ENCODE measurements at places on chromosomes 11 and 22.

DNA sequence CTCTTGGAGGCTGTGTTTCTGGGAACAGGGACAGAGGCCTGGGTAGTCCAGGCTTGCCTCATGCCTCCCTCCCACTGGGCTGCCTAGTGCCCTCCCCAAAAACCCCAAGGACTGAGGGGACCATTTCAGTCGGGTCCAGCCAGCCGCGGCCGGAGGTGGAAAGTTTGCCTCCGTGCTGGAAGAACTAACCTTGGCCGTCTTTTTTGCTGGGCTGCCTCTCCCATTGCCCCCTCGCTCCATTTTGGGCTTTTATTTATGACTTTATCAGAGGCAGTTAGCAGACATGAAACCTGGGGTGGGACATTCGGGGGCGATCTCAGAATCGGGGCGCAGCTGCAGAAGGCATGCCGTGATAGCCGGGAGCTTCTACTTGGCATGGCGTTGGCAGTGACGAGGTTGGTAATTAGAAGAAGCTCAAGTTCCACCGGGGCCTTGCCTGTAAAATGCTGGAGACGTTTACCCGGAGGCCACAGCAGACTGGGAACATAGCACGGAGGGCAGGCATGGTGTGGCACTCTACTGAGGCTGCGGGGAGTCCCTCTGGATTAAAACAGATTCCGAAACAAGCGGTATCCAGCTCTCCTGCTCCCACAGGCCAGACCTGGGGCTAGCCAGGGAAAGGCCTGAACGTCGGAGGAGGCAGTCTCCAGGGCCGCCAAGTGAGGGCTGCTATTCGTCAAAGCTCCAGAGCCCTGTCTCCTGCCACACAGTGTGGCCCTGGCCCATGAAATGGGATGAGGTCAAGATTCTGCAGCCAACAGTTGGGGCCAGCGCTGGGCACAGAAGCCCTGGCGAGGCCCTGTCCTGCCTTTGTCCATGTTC lies 76.4 kb upstream of the PPARA start:
- no peak for DNase-seq

GRCh38 chr11:33895752-33896137 lies 3.9 kb upstream of the LMO2 start:
- no peak for DNase-seq

DNA sequence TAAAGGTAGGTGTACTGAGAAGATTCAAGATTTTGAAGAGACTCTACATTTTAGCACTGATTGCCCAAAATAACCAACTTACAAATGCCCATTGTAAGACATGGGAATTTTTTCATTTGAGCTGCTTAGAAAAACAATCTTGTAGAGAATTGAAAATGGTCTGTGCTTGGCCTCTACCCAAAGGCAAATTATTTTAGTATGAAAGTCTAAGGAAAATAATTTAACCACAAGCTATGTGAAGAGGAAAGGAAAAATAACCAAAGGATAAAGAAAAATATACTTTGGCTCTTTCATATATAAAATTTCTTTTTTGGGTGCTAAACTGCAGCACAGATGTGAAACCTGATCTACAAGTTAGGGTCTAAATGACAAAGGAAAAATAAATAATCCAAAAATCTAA lies 54.9 kb downstream of the ME3 start:
- no peak for DNase-seq

GRCh38 chr11:112652786-112653390 lies 308.3 kb upstream of the NCAM1 start:
- no peak for DNase-seq

GRCh38 chr11:43954241-43954640 lies 11.8 kb downstream of the C11orf96 start:
- DNase-seq = no peak

DNA sequence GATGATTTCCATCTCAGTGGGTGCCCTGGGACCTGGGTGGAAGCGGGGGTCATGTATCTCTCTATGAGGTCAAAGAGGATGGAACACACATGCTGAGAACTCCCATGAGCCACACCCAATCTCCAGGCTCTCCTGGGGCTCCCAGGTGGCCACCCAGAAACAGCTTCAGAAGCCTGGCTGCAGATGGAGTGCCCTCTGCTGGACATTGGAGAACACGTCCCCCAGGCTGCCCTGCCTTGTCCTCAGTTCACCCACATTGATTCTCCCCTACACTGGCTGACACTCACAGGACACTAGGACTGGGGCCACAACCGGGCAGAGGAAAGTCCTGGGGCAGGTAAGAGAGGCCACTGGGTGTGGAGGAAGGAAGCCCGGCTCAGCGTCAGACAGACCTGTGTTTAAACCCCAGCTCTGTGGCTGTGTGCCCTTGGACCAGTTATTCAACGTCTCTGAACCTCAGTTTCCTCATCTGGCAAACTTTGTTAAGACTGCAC lies 4.5 kb upstream of the NOL12 start:
- DNase-seq = no peak

- DNase-seq = no peak
Measured at GRCh38 chr11:76239483-76240160, 33.3 kb upstream of the WNT11 start.

Data from stimulated activated CD8-positive, alpha-beta memory T cell treated with anti-CD3 and anti-CD28 coated beads, Interleukin-4, amount 100 ng/mL, for 1 hour (primary cell).